Kidney capillary endothelial cell (primary cell): ENCODE measurements at places on chromosomes 3 and 15.

DNA sequence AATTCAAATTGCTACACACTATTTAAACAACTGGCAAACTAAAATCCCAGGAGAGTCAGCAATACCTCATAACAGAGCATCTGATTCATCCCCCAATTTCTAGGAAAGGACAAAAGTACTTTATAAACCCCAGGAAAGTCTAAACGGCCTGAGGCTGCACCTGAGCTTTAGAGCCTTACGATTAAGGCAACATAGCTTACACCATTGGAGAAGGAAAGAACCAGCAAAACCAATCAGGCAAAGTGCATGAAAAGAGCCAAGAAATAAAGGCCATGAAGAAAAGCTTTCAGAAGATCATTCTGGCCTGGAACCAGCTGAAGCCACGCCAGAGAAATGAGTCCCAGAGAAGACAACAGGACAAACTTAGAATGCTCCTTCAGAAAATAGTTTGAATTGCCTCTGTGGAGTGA, 48.1 kb downstream of the PTPN9 start:
- DNase-seq = no peak

GRCh38 chr3:141728355-141728892, 9.7 kb upstream of the RNF7 start:
- no peak for DNase-seq

DNA sequence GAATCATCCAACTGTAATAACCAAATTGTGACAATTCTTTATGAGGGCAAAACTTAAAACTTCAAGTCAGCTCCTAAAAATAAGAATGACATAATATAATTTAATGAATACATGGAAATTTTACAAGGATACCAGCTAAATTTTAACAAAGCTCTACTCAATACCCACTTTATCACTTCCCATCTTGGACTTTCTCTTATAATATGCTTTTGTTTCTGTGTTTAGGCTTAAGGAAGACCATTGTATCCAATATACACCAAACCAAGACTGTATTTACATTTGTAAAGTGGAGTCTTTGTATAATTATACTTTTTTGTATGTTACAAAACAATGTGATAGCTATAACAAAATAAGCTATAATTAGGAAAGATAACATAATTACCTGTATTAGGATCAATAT, 16.8 kb downstream of the ATP13A3 start:
- no peak for DNase-seq

DNA sequence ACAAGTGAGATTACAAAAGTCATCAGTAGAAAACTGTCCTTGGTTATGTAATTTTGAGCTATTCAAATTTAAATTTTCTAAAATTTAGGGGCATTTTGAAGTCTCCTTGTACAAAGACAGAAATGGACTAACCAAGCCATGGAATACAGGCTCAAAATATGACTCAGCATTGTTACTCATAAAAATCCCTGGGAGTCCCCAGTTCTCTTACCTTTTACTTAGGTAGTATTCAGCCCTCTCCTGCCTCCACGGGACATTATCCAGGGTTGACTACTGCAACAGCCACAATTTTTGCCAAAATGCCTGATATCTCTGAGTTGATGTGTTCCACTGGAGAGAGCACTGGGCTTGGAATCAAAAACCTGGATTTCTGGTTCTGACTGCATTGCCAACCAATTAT, 25.0 kb downstream of the CLDN18 start:
- no peak for DNase-seq

DNA sequence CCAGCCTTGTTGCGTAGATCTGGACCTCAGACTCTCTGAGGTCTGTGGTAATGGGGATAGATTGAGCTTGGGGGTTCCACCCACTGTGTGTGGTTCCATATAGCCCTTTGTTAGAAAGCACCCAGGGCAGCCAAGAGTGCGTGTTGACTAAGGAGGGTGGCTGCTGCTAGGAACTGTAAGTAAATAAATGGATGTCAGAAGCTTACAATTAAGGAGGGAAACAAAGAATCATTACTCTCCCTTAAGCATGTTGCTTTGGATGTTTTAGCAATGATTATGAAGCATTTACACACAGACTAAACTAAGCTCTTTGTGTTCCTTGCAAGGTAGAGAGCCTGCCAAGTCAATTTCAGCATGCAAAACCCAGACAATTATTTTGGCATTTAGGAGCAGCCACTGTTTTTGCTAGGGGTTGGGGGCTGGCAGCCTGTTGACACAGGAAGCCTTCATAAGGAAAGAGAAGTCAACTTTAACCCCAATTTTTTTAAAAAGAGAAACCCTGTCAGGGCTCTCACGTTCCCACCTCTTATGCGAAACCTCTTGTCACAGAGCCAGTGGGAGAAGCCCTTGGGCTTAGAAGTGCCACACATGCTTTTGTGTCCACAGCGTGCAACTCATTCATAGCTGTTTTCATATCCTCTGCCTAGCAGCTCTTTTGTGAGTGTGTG, 127.8 kb downstream of the CMSS1 start:
- no peak for DNase-seq

GRCh38 chr3:177385831-177386301, 188.6 kb upstream of the TBL1XR1 start:
- no peak for DNase-seq

DNA sequence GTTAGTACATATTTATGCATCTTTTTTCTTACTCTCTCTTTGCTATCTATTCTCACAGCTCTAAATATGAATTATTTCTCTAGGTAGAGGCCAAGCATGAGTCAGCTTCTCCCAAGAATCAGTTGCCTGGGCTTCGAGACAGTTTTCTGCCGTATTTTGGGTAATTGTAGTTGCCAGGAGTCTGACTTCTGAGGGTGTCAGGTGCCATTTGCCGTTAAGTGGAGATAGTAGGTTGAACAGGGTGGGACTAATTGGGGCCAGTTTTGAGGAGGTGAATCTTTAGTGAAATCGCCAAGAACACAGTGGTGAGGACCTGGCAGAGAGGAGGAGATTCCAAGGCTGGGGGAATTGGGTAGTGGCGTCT, 7.8 kb upstream of the NRROS start:
- DNase-seq = no peak

DNA sequence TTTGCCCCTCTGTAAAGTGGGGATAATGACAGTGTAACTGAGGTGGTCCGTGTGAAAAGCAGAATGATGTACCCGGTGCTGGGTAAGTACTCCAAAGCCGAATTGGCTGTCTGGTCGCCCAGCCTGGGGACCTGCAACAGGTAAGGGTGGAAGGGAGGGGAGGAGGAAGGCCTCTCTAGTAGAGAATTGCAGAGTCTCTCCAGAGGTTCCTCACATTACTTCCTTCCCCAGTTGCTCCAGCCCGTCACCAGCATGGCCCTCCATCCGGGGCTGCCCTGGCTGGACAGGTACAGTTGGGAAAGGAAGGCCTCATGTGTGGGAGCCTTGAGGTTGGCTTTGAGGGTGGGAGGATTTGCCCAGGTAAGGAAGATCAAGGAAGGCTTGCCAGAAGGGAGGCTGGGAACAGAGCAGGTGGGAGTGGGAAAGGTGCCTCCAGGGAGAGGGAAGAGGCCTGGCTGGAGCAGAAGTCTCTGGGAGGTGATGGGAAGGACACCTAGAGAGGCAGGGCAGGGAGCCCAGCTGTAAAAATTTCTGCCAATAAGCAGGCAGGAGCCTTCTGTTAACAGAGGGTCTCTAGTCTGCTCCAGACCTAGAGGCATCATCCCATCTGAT, 1.7 kb upstream of the PSTPIP1 start:
- DNase-seq = no peak

- DNase-seq = no peak
These were observed 43.8 kb upstream of the MITF start for GRCh38 chr3:69695443-69695842.

DNA sequence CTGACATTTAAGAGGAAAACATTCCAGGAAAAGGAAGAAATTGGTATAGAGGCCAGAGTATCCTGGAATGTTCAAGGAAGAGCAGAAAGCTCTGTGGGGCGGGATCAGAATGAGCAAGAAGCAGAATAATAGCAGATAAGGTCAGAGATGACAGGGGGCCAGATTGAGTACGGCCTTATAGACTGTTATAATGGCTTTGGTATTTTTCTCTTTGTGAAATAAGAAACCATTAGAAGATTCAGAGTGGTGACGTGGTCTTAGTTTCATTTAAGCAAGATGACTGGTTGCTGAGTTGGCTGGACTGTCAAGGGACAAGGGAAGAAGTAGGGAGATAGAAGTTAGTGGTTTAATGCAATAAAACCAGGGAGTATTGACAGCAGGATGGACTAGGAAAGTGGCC, 218.3 kb upstream of the SOX2 start:
- DNase-seq = no peak

GRCh38 chr15:52338058-52338457, 42.5 kb upstream of the MYO5C start:
- DNase-seq = no peak

- DNase-seq = no peak
These were observed 44.4 kb upstream of the SLC6A11 start for GRCh38 chr3:10771486-10772270.

DNA sequence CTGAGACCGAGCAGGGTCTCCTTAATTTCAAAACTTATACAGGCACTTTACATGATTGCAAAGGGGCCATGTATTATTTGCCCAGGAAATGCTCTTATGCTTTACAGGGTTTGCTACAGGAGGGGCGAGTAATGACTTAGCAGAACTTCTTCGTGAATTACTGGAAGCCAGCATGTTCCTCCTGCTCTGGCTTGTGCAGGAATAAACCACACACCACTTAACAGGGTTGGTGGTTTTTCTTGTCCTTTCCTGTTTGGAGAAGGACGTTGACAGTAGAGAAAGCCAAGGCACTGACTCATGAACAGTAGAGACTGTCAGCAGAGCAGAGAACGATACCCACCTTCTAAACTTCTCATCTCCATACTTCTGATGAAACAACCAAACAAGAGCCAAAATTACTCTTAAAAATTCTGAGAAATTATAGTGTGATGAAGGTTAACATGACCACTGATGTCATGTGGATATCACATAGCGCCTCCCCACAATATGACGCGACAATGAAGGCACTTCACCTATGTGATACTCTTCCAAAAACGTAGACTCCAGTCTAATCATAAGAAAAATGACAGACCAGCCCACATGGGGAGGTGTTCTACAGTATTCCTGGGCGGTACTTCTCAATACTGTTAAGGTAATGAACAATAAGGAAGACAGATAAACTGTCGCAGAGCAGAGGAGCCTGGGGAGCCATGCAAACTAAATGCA, 24.7 kb upstream of the MCTP2 start:
- DNase-seq = no peak

DNA sequence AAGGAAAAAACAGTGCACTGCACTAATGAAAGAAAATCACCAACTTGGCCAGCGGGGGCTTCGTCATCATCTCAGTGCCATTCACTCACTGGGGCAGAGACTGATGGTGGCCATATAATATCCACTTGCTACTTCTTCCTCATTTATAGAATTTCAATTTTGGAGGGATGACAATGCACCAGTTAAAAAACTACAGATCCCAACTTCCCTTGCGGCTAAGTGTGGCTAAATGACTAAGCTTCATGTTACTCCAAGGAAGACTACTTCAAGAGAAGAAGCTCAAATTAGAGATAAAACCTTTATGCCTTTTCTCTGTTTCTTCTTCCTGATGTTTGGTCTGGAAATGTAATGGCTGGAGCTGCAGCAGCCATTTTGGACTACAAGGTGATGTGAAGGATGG, 38.8 kb downstream of the NGLY1 start:
- DNase-seq = no peak

- no peak for DNase-seq
These were observed 76.9 kb downstream of the MRPL46 start for GRCh38 chr15:88390164-88390901.

DNA sequence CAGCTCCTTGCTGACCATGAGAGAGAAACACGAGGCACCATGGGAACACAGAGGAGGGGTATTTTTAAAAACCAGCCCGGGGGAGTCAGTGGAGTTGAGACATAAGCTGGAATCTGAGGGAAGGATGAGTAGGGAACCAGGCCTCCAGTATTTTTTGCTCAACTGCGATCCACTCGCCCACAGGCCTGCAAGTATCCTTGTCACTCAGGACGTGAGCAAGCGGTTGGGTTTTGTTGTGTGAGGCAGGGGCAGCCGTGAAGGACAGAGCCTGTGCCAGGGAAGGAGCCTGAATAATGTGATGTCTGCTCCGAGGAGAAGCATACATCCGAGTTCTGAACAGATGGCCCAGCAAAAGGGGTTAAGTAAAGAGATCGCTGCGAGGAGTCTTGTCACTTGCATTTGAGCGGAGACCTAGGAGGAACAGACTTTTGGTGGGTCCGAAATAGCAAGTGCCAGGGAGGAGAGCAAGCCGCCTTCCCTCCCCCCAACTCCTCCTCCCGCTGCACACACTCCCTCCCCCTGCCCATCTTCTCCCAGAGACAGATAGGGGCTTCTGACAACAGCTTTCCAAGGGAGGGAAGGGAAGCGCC, 20.4 kb upstream of the NTRK3 start:
- no peak for DNase-seq

- no peak for DNase-seq
These were observed 4.3 kb downstream of the MECOM start for GRCh38 chr3:169659096-169659819.

DNA sequence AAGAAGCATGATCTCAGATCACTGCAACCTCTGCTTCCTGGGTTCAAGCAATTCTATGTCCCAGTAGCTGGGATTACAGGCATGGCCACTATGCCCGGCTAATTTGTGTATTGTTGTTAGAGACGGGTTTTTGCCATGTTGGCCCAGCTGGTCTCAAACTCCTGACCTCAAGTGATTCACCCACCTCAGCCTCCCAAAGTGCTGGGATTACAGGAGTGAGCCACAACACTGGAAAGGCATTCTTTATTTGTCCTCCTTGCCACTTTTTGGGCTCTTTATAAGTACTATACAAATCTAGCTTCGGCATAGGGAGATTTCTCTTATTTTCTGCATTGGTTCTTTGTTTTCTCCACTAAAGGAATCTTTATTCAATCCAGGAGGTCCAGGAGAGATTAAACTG, 18.6 kb downstream of the CMTM8 start:
- no peak for DNase-seq

- DNase-seq = peak; percentile 68
These were observed 205.6 kb upstream of the DPH6 start for GRCh38 chr15:35751413-35752133.

GRCh38 chr3:42851228-42851834, 24.3 kb downstream of the CYP8B1 start:
- DNase-seq = no peak

GRCh38 chr3:172751175-172751704, 714 bp downstream of the ECT2 start:
- DNase-seq = peak; percentile 32

DNA sequence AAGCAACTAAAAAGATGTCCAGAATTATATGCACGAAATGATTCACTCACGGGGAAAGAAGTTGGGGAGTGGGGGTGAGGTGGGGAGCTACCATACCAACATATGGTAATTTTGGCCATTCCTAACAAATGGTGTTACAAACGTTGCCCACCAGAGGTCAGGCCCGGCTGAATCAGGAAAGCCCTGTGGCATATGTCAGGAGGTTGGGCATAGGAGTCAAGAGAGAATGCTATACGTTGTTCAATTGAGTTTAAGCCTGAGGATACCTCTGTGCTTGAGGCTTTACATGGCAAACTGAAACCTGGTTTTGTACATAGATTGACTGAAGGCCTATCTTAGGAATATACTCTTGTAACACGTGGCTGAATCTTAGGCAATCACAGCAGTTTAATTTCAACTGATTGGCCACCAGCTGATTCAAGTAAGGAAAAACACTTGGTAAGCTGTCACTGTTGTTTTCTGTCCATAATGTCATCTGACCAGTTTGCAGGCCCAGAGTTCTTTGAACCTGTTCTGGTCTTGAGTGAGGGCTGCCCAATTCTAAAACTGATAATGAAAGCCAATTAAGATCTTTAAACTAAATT, 23.4 kb upstream of the SLC2A2 start:
- DNase-seq = peak; percentile 67

- no peak for DNase-seq
These were observed 168.1 kb upstream of the MBNL1 start for GRCh38 chr3:152100491-152101132.
